CD4-positive, CD25-positive, alpha-beta regulatory T cell (primary cell): ENCODE measurements at places on chromosomes 6 and 20.

GRCh38 chr20:58741384-58741783, 48.8 kb downstream of the NPEPL1 start:
- no peak overlapping the region for H3K4me3 ChIP-seq
- H3K36me3 ChIP-seq, result no peaks in the 10 kb centered on the region
- H3K27ac ChIP-seq, result no peak overlapping the region
- peaks cover 17% of the 10 kb centered on the region for H3K27me3 ChIP-seq
- DNase-seq, result no peak

DNA sequence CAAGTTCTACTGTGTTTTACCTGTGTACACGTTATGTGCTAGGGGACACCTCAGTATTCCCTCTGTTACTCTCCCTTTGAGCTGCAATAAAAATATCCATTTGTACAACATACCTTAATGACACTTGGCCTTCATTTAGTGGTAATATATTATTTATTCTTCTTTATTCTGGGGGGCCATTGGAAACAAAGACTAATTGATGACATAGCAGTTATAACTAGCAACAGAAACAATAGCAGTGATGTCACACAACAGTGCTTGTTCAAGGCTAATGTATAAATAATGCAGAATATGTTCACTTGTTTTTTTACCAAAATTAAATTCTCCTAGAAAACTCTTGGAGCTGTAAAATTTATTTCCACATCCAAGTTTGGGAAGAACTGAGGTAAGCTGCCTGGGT, 92.2 kb upstream of the FAM83B start:
- no peak overlapping the region for H3K4me3 ChIP-seq
- no peaks in the 10 kb centered on the region for H3K4me1 ChIP-seq
- no peaks in the 10 kb centered on the region for H3K27me3 ChIP-seq
- H3K27ac ChIP-seq, result no peak overlapping the region

DNA sequence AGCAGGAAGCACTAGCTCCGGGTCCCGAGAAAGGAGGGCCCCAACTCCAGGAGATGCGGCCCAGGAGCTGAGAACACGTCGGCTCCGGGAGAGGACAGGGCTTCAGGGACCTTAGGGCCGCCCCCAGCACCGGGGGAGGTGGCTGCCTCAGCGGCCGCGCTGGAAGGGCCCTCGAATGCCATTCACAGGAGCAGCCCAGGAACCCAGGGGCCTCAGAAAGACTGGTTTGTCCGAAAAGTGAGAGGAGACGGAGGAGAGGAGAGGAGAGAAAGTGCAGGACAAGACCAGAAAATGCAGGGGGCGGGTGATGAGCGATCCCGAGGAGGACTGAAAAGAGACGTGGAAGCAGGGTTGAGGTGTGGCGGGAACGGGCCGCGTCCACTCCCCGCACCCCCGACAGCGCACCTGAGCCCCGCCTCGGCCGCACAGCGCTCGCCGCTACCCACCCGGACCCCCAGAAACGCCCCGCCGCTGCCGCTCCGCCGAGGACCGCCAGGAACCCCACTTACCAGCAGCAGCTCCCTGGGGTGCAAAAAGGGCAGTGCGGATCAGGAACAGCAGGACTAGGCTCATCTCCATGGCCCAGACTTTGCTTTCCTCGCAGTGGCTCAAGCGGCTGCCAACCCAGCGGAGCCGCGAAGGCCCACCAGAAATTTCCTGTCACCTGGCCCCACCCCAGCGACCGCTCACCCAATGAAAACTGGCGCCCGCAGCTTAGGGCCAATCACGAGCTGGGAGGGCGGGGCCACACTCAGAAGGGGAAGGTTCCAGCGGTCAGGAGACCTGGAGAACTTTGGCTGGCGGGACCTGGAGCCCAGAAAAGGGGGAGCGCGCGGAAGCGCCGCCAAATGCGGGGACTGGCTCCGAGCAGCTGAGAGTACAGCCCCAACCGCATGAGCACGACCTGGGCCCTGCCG, 25.4 kb downstream of the HLA-F start:
- peaks cover 38% of the 10 kb centered on the region for H3K4me1 ChIP-seq
- peak overlapping the region; percentile 37 for H3K27ac ChIP-seq
- peaks cover 3% of the 10 kb centered on the region for H3K36me3 ChIP-seq
- H3K27me3 ChIP-seq, result no peaks in the 10 kb centered on the region
- DNase-seq, result peak; percentile 87
- peak overlapping the region; percentile 65 for H3K4me3 ChIP-seq

DNA sequence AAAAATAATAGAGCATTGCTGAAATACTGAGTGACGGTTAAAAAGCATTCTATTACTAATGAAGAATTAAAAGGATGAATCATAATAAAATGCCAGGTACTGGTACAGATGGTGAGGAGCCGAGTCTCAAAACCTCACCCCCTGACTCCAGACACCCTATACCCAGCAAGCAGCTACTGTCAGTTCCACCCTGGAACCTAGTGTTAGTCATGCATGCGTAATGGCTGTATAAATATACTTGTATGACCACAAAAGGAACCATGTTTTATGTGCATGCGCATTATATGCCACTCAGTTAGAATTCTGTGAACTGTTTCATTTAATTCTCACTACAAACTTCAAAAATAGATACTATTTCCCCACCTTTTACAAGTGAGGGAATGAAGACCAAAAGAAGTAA, 568.7 kb upstream of the RNF217 start:
- H3K27me3 ChIP-seq, result no peaks in the 10 kb centered on the region
- H3K36me3 ChIP-seq, result no peaks in the 10 kb centered on the region
- no peak overlapping the region for H3K27ac ChIP-seq

- peaks cover 7% of the 10 kb centered on the region for H3K4me1 ChIP-seq
- H3K27ac ChIP-seq, result no peak overlapping the region
- no peak overlapping the region for H3K4me3 ChIP-seq
Measured at GRCh38 chr6:160035693-160036330, 66.9 kb downstream of the IGF2R start.

DNA sequence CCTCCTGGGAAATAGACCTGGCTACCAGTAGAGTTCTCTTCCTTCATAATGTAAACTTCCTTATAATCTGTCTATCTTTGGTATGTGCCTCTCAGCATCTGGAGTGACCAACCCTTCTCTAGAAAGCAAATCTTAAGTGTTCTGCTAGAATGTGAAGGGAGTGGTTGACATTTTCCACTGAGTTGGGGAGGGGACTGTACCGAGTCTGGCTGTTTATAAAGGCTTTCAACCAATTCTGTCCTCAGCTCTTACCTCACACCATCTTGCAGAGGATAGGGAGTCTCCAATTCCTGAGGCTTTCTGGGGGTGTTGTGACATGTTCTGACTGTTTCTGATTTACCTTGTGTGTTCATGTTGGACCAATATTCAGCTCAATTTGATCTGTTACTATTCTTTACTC, 39.6 kb downstream of the FAM217A start:
- H3K36me3 ChIP-seq, result peaks cover 84% of the 10 kb centered on the region
- no peaks in the 10 kb centered on the region for H3K27me3 ChIP-seq
- H3K27ac ChIP-seq, result no peak overlapping the region
- H3K4me3 ChIP-seq, result no peak overlapping the region
- DNase-seq, result no peak

DNA sequence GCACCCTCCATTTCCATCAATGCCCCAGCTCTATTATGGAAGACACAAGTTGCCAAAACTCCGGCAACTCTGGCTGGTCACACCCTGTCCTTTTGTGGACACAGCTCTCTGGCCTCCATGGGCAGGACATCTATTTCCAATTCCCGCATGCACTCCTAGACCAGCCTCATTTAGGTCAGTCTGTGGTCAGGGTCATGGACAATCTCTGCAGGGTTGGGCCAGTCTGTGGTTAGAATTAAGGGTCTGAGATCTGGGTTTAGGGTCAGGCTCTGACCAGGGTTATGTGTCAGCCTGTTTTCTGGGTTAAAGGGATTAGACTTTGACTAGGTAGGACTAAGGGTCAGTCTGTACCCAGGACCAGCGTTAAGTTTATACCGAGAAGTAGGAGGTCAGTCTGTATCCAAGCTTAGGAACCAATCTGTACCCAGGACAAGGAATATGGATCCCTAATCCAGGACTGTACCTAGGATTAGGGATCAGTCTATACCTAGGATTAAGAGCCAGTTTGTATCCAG, 82.4 kb downstream of the VEGFA start:
- no peak overlapping the region for H3K27ac ChIP-seq
- no peak for DNase-seq
- no peaks in the 10 kb centered on the region for H3K36me3 ChIP-seq
- H3K4me3 ChIP-seq, result no peak overlapping the region

- H3K27me3 ChIP-seq, result peaks cover 4% of the 10 kb centered on the region
- H3K36me3 ChIP-seq, result no peaks in the 10 kb centered on the region
- H3K4me3 ChIP-seq, result no peak overlapping the region
- H3K27ac ChIP-seq, result no peak overlapping the region
Measured at GRCh38 chr6:109498052-109498451, 15.0 kb upstream of the ZBTB24 start.

DNA sequence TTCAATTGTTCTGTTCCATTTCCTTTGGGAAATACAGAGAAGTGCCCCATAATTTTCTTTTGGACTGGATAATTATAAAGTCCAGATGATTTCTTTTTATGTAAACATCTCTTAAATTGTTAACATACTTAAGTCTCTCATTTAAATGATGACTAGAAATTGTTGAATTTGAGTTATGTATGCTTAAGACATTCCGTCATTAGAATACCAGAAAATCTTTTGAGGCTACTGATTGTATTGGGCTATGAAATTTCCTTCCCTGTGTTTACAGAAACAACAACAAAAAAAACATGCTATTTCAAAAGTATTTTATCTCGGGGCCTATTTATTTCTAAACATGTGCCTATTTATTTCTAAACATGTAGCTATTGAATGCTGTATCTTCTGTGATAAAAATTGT, 125.4 kb downstream of the SH3BGRL2 start:
- H3K36me3 ChIP-seq, result no peaks in the 10 kb centered on the region
- DNase-seq, result no peak
- no peak overlapping the region for H3K27ac ChIP-seq

- H3K27ac ChIP-seq, result no peak overlapping the region
- H3K36me3 ChIP-seq, result no peaks in the 10 kb centered on the region
- no peak for DNase-seq
- no peaks in the 10 kb centered on the region for H3K4me1 ChIP-seq
- H3K4me3 ChIP-seq, result no peak overlapping the region
Measured at GRCh38 chr6:136025736-136026135, 174.2 kb downstream of the PDE7B start.

- H3K4me1 ChIP-seq, result no peaks in the 10 kb centered on the region
- H3K27me3 ChIP-seq, result no peaks in the 10 kb centered on the region
- H3K36me3 ChIP-seq, result peaks cover 10% of the 10 kb centered on the region
- no peak for DNase-seq
- no peak overlapping the region for H3K27ac ChIP-seq
Measured at GRCh38 chr20:2132461-2132901, 30.9 kb downstream of the STK35 start.

DNA sequence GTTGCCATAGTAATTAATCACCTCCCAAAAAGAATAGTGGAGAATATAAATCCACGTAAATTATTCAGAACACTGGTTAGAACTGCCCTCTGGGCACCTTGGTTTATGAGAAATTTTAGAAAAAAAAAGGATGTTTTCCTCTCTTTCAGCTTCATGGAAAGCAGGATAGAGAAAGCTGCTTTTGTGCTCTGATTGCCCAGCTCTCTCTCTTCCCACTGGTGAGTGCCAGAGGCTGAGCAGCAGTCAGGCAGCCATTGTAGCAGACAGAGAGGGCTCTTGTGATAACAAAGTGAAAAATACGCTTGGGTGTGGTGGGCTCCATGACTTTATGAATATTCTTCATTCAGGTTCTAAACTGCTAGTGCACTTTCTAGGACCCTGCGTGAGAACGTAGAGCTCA, 26.4 kb downstream of the SLC35F1 start:
- H3K27ac ChIP-seq, result no peak overlapping the region
- no peak overlapping the region for H3K4me3 ChIP-seq
- H3K27me3 ChIP-seq, result no peaks in the 10 kb centered on the region
- DNase-seq, result no peak

DNA sequence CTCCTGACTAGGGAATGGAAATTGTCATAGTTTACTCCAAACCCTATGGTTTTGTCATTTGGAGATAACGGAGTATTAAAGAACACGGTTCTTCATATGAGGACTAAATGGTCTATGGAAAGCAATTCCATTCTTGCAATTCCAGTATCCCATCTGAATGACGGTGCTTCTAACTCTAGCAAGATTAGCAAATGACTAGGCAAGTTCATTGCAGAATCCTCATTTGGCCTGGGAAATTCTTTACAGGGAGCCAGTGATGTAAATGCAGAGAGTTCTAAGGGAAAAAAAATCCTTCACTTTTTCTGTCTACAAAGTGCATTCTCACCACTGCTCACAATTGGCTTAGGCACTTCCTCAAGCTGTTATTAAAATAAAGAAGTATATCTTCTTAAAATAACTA, 111.5 kb downstream of the MOXD1 start:
- H3K36me3 ChIP-seq, result no peaks in the 10 kb centered on the region
- DNase-seq, result no peak
- H3K4me3 ChIP-seq, result no peak overlapping the region
- H3K4me1 ChIP-seq, result no peaks in the 10 kb centered on the region
- no peak overlapping the region for H3K27ac ChIP-seq
- H3K27me3 ChIP-seq, result peaks cover 8% of the 10 kb centered on the region

- H3K36me3 ChIP-seq, result no peaks in the 10 kb centered on the region
- no peak overlapping the region for H3K4me3 ChIP-seq
- H3K4me1 ChIP-seq, result peaks cover 5% of the 10 kb centered on the region
- H3K27me3 ChIP-seq, result no peaks in the 10 kb centered on the region
- H3K27ac ChIP-seq, result no peak overlapping the region
Measured at GRCh38 chr6:134936476-134936875, 13.4 kb downstream of the ALDH8A1 start.

DNA sequence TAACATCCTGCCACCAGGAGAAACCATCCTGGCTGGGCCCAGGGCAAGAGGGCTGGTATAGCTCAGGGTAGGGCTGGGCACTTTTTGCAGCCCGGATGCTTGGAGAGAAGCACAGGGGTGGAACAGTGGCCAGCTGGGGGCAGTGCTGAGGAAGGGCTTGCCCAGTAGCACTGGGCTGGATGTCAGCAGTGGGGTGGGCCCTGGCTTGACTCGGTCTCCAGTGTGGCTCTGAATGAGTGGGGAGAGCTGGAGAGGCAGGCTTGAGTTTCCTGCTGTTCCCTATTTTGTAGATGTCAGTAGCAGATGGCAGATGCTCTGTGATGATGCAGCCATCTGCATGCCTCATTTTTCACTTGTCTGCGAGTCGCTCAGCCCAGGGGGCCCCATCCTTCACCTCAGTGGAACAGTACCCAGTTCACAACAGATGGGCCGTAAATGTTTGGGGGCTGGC, 56.3 kb upstream of the TULP1 start:
- no peak overlapping the region for H3K4me3 ChIP-seq
- H3K36me3 ChIP-seq, result peaks cover 5% of the 10 kb centered on the region
- H3K27me3 ChIP-seq, result no peaks in the 10 kb centered on the region
- H3K4me1 ChIP-seq, result no peaks in the 10 kb centered on the region
- no peak overlapping the region for H3K27ac ChIP-seq
- peak; percentile 20 for DNase-seq

DNA sequence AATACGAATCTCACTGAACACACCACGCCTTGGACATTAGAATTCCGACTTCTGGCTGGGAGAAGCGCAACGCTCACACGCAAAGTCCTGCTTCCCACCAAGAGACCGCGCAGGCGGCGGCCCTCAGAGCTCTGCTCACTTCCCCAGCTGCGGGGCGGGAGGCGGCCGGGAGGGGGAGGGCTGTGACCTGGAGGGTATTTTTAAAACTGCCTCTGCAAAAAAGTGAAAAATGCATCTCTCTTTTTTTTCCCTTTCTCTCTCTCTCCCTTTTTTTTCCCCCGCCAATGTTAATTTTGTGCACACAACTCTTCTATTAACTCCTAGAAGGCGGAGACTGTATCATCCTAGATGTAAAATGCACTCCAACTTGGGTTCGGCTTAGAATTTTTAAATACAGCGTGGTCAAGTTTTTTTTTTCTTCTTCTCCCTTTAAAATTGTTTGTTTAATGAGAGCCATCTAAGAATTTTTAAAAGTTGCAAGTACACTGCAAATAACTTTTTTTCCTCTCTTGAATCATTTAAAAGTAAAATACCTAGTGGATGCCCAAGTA, 66.4 kb downstream of the STX11 start:
- H3K4me3 ChIP-seq, result peak overlapping the region; percentile 66
- no peak for DNase-seq
- H3K4me1 ChIP-seq, result peaks cover 21% of the 10 kb centered on the region
- H3K27me3 ChIP-seq, result no peaks in the 10 kb centered on the region
- peak overlapping the region; percentile 82 for H3K27ac ChIP-seq
- no peaks in the 10 kb centered on the region for H3K36me3 ChIP-seq
